ENCODE measurements at places on chromosomes 11 and 22. TPM values are rescaled to one million over a fixed set of nuclear protein-coding genes. Genes with fewer than 3 reads are reported as not detected.

DNA sequence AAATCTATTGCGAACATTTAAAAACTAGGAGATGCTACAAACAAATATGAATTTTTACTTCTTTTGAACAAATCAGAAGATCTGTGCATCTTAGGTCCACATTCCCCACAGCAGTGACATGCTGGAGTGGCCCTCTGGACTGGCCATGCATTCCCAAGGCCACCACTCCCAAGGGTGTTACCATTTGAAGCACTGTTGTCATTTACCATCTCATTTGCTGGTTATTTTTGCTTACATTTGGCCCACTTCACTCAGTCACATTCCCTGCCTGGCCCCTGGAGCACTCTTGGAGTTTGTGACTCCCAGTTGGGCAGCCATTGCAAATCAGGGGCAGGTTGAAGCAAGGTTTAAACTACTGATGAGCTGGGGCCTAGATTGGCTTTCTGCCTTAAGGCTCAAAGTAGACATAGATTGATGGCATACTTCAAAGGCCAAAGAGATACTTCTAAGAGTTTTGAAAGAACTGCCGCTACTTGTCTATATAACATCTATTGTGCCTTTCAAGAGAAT lies 8.5 kb upstream of the ZNRF3 start:
- no peak overlapping the region for H3K4me3 ChIP-seq
- no peak overlapping the region for H3K27ac ChIP-seq
- no peaks in the 10 kb centered on the region for H3K4me1 ChIP-seq
- no peaks in the 10 kb centered on the region for H3K36me3 ChIP-seq
- DNase-seq, result no peak

- peak overlapping the region; percentile 69 for H3K27ac ChIP-seq
- DNase-seq, result no peak
- peaks cover 80% of the 10 kb centered on the region for H3K4me1 ChIP-seq
- H3K4me3 ChIP-seq, result no peak overlapping the region
These were observed 10.5 kb downstream of the KIAA0930 start for GRCh38 chr22:45230026-45230721.

GRCh38 chr11:57713835-57714234 lies 1.4 kb downstream of the TMX2 start:
- H3K4me1 ChIP-seq, result peaks cover 59% of the 10 kb centered on the region
- peak overlapping the region; percentile 99 for H3K4me3 ChIP-seq
- no peak overlapping the region for H3K27ac ChIP-seq
- H3K27me3 ChIP-seq, result no peaks in the 10 kb centered on the region
- H3K36me3 ChIP-seq, result peaks cover 4% of the 10 kb centered on the region

DNA sequence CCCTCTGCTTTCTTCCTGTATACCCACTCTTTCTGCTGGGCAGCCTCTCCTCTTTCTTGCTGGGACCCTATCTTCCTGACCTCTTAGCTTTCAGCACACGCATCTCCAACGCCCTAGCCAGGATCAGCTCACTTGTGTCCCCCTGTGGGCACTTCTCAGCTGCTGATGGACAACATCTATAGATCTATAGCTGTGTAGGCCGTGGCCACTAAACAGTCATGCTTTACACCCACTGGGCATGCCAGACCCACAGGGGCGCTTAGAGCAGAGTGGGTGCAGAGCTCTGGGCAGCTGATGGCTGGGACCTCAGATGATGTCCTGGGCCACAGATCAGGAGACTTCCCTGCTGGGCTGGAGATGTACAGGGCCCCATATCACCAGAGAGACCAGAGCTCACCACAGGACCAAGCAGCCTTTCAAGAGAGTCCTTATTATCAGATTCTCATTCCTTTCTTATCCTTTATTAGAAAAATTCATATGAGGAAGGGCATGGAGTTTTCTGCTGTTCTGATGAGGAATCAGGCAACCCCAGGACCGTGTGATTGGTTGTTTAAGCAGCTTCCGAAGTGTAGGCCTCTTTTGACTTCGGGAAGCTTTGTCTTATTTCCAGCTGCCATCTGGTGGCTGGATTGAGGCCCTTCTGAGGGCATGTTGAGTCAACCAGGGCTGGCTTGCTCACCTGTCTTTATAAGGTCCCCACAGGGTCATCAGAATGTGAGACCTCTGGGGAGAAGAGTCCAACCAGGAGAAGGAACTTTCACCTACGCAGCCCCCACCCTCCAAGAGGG lies 60.5 kb downstream of the OSBP2 start:
- peak overlapping the region; percentile 9 for H3K27ac ChIP-seq
- peaks cover 9% of the 10 kb centered on the region for H3K4me1 ChIP-seq
- no peak for DNase-seq
- H3K27me3 ChIP-seq, result no peaks in the 10 kb centered on the region
- no peak overlapping the region for H3K4me3 ChIP-seq

Gene DNAJB7
- polyA plus RNA-seq, result not detected

DNA sequence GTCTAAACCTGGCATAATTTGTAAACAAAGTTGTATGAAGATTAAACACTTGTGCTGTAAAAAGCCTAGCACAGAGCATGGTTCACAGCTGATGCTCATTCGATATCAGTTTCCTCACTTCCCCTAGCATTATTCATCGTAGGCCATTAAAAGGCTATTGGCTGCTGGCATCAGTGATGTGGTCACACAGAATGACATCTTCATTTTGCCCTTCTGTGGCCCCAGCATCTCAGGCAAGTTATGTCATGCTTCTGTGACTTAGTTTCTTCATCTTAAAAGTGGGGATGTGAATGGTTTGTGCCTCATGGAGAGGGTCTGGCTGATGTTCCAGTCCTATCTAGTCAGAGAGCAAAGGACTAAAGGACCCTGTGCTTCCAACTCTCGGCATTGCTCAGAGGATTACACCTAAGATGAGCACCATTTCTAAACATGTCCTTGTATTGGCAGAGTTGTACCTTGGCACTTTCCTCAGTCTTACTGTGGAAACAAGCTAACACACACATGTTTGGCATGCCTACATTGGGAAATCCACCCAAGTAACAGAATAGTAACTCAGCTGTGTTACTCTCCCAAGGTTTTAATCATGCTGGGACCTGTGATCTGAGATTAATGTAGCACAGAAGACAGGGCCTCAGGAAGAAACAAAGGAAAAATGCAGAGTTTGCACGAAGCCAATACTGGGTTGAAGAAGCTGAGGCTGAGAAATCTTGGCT lies 83.5 kb upstream of the OR9Q1 start:
- H3K27me3 ChIP-seq, result no peaks in the 10 kb centered on the region
- H3K36me3 ChIP-seq, result no peaks in the 10 kb centered on the region
- H3K27ac ChIP-seq, result no peak overlapping the region
- no peaks in the 10 kb centered on the region for H3K4me1 ChIP-seq
- no peak for DNase-seq
- H3K4me3 ChIP-seq, result no peak overlapping the region

Gene SLC39A13
- polyA plus RNA-seq, result 26.0 TPM

- no peak overlapping the region for H3K4me3 ChIP-seq
- H3K36me3 ChIP-seq, result no peaks in the 10 kb centered on the region
- no peak overlapping the region for H3K27ac ChIP-seq
These were observed 12.0 kb upstream of the RBX1 start for GRCh38 chr22:40939202-40939601.

GRCh38 chr11:69201066-69201365 lies 45.3 kb downstream of the SMIM38 start:
- H3K4me3 ChIP-seq, result no peak overlapping the region
- H3K4me1 ChIP-seq, result no peaks in the 10 kb centered on the region
- peak; percentile 33 for DNase-seq
- H3K27ac ChIP-seq, result no peak overlapping the region

GRCh38 chr22:43858156-43858895 lies 4.0 kb downstream of the SULT4A1 start:
- peaks cover 7% of the 10 kb centered on the region for H3K4me1 ChIP-seq
- H3K36me3 ChIP-seq, result no peaks in the 10 kb centered on the region
- peaks cover 28% of the 10 kb centered on the region for H3K27me3 ChIP-seq
- peak; percentile 31 for DNase-seq
- no peak overlapping the region for H3K27ac ChIP-seq
- no peak overlapping the region for H3K4me3 ChIP-seq

Gene VWCE
- polyA plus RNA-seq, result 0.80 TPM
